IPS DF 6.9 (cell line): ENCODE measurements at places on chromosomes 7 and 10.

DNA sequence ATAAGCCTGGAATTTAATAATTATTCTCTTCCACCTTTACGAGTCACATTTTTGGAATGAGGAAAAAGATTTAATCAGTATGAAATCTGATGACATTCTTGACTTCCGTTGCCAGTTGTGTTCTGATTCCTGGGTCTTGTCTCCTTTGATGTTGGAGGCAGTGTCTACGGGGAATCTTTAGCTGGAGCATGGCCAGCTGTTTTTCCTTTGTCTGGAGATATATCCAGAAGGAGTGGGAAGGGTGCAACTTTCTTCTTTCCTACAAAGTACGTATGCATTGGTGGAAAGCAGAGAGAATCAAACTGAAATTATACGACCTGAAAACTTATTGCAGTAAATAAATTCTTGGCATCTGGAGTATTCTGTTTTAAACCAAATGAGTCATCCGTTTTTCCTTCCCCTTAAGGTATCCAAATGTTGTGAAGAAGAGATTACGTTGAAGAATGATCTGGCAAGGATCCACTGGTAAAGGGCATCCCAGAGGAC, 6.9 kb upstream of the GNG11 start:
- no peak for DNase-seq

DNA sequence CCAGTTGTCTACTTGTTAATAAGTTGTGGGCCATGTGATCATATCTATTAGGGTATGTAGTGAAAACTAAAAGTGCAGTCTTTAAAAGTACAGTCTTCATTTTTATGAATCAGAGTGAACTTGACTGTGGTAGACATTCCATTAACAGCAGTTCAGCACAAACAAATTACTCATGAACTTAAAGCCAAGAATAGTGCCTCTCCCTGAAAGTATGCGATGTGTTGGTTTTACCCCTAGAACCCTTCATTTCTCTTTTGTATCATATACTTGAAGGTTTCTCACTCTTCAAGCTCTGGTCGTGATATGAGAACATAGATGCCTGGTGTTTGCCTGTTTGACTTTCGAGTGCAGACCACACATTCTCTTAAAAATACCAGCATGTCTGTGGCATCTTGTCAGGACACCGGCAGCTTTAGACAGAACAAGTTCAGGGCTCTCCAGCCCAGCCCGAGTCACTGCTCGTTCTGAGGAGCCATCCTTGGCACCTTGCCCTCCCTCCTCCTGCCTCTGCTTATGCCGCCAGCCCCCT, 159.3 kb downstream of the LCOR start:
- no peak for DNase-seq

DNA sequence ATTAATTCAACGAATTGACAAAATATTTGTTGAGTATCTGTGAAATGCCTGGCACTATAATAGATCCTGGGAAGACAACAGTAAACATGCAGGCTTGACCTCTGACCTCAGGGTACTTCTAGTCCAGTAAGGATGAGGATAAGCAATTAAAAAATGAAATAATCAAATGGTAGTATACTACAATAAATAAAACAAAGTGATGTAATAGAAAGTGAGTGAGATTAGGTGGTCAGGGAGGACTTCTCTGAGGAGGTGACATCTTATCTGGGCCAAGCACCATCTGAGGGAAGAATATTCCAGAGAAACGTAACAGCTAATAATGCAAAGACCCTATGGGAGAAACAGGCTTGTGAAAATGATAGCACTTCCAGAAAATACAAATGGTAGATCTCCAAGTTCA, 50.1 kb upstream of the RHOBTB1 start:
- DNase-seq = no peak

DNA sequence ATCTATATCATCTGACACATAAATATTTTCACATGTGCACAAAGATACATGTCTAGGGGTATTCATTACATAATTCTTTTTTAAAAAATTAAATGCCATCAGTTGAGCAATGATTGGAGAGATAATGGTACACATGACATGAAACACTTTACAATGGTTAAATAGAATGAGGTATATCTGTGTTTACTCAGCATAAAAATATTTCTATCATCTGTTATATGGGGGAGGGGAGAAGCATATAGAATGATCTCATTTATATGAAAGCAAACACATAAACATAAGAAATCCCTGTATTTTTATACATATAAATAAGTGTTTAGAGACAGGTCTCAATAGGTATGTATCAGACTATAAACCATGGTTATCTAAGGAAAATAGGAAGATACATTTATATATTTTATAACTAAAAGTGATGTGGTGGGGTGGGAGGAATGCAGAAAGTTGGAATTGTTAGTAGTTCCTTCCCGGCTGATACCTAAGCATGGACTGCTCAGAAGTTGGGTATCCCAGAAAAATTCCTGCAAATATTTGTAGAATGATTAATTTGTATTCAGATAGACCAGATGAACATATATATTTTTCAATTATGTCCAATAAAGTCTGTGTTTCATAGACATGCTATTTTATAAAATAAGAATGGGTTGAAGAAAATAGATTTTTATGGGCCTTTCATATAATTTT, 75.1 kb downstream of the SHOC2 start:
- no peak for DNase-seq

- no peak for DNase-seq
Observed at GRCh38 chr10:34815185-34816084, at the start of gene PARD3. Gene PARD3, minus strand, starts transcription at chr10:34815296. Its CDS starts 301 bp downstream, at chr10:34814995.

GRCh38 chr10:125929618-125930017, 33.3 kb downstream of the FANK1 start:
- no peak for DNase-seq

DNA sequence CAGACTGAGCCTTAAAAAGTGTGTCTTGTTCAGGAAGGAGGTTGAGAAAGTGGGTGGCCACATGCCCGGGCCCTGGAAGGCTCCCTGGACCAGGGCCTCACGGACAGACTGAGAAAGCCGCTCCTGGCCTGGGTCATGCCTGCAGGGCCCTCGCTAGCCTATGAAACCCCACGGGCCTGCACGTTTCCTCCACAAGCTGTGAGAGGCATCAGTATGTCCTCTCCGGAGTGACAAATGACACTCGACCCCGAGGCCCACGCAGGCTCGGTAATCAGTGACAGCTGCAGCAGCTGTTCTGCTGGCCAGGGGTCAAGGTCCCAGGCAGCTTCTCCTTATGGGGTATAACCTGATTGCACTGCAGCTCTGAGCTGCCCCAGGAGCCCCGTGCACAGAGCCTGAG, 47.6 kb downstream of the ASB13 start:
- no peak for DNase-seq

DNA sequence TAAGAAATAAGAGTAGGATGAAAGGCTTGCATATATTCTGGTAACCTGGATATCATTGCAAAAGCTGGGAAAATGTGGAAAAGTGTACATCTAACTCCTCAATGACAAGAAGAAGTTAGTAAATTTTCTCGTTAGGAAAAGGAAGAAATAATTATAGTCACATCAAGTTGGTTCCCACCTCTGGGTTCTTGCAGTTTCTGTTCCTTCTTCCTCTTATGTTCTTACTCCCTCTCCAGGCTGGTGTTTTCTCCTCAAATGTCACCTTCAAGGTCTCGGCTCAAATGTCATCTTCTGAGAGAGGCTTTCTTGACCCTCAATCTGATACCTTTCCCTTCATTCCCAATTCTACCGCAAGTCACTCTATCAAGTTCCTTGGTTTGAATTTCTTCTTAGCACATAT, 64.4 kb downstream of the ENTPD1 start:
- DNase-seq = no peak

GRCh38 chr10:86944031-86944419, 13.4 kb downstream of the MMRN2 start:
- no peak for DNase-seq

GRCh38 chr10:30374353-30374752, 25.3 kb upstream of the MTPAP start:
- peak; percentile 85 for DNase-seq

DNA sequence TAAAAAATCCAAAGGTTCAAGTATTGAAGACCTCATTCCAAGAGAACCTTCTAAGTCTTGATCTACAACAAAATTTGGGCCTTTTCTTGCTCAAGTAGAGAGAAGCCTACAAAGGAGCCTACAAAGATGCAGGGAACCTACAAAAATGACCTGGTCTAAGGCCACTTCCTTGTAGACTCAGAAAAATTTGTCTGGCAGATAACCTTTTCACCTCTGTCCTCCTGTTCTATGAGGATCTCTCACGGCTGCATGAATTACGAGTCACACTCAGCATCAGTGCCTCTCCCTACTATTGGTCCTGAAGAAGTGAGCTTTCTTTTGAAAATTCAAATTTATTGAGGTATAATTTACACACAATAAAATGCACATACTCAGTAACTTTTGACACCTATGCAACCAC, 29.3 kb downstream of the CCNJ start:
- DNase-seq = no peak

- DNase-seq = no peak
Observed at GRCh38 chr10:81866753-81867152, 8.2 kb upstream of the NRG3 start.

DNA sequence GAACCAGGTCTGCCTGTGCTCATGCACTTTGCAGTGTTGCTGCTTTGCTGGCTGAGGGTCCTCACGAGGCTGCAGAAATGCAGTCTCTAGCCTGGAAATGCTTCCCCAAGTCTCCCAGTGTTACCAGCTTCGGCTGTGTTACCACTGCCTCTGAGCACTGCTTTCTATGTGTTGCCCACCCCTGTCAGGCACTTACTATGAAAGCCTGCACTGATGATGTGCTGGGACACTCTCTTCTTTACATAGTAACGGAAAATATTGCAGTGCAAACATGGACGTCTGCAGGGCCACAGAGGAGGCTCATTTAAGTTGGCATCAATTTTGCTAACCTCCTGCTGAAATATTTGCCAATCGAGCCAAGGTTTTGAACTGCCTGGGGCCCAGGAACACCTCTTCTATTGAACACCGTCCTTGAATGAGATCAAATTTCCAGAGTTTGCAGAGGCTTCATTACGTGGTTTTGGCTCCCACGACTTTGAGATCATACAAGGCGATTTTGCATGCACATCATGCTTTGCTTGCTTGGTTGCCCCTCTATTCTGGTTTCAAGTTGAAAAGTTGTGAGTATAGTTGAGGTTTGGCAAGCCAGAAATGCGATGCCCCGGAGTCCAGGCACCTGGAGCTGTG, 404.7 kb upstream of the PODXL start:
- no peak for DNase-seq

GRCh38 chr7:28478656-28479055, 66.3 kb downstream of the CREB5 start:
- DNase-seq = no peak

DNA sequence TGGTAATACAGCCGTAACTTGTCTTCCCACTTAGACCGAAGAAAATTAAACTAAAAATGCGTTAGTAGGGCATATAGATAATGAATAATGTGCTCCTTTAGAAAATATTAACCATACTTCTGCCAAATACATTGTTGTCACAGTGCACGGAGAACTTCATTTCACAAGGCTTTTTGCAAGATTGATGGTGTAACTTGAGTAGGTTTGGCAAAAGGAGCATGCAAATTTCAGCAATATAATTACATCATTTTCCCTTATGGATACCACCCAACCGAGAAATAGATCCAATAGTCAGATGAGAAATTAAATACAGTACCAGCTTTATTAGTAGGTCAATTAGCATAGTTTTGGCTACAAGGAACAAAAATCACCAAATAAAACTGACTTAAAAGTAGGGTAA, 792.6 kb upstream of the C7orf33 start:
- DNase-seq = no peak

DNA sequence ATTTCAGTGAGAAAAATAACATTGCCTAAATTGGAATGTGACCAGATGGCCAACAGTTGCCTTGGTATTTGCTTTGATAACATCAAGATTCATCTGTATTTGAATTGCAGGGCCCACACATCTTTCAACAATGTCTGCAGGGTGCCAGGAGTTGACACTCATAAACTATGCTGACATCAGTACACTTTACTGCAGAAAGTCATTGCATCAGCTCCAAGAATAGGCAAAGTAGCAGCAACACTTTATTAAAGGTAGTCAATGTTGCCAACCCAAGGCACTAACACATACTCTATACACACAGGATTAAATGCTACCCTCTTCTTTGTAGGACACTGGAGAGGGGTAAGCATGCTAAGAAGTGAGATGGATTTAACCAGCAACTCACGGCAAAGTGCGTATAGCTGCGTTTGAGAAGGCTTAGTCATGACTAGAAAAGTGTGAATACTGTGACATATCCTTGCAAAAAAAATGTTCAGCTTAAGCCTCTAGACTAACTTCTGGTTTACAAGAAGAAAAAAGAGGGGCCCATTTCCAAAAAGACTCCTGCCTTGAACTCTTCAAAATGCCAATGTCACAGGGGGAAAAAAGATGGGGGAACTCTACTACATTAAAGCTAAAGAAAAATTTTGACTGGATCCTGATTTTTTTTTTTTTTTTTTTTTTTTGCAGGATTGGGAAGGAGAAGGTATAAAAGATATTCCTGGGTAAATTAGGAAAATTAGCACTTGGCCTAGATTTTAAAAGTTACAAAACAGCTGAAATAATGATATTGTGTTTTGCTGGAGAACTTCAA, 2.2 kb downstream of the BBIP1 start:
- DNase-seq = no peak

DNA sequence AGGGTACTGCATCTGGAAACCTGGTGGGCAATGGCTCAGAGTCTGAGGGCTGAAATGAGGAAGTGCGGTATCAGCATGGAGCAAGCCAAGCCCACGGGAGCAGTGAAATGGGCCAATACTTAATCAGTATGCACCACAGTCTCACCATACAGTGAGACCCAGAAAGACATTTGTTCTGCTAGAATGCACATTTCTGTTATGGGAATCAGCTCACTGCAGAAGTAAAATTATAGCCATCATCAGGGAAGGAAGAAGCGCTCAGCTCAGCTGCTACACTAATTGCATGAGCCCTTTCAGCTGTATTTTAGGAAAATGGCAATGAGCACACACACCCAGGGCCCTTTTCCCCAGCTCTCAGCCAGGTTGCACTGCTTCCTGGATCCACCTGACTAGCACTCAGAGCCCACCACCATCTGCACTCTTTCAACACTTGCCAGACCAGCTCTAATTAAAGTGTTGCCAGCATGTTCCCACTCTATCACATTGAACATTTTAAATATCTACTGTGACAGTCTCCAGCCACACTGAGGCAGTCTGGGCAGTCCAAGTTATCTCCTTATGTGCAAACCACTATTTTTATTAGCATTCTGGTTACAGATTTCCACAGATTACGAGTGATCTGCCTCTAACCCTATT, 44.2 kb upstream of the PIK3AP1 start:
- no peak for DNase-seq

GRCh38 chr10:75860009-75860408, 428.6 kb downstream of the LRMDA start:
- DNase-seq = no peak

GRCh38 chr10:52210161-52210560, 103.9 kb upstream of the DKK1 start:
- DNase-seq = no peak

- DNase-seq = no peak
Observed at GRCh38 chr10:33631991-33632390, 297.5 kb upstream of the NRP1 start.

GRCh38 chr7:45203459-45203858, 45.9 kb downstream of the RAMP3 start:
- DNase-seq = no peak
